Daoy (cell line): ENCODE measurements at places on chromosomes 16 and 17. TPM values are rescaled to one million over a fixed set of nuclear protein-coding genes. Genes with fewer than 3 reads are reported as not detected.

GRCh38 chr16:70778901-70779309 lies 22.1 kb downstream of the VAC14 start:
- peak; percentile 80 for DNase-seq

DNA sequence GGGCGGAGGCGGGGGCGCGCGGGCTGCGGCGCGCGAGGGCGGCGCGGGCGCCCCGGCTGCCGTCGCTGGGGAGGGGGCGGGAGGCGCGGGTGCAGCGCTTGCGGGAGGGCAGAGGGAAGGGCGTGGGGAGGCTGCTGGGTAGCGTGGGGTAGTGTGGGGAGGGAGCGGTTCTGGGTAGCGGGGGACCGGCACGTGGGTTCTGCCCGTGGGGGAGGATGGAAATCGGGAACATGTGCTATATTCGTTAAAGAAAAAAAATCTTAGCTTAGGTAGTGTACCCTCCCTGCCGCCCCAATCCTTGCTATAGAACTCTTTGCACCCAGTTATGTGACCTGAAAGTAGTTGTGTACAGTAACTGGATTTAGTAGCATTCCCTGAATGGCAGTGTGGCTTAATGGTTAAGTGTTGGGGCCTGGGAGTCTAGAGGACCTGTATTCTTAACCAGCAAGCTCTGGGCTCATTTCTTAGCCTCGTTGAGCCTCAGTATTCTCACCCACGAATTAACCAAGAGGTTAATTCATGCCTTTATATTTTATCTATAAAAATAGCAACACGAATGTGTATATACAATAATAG lies 646 bp downstream of the RABEP1 start:
- DNase-seq, result peak; percentile 23

DNA sequence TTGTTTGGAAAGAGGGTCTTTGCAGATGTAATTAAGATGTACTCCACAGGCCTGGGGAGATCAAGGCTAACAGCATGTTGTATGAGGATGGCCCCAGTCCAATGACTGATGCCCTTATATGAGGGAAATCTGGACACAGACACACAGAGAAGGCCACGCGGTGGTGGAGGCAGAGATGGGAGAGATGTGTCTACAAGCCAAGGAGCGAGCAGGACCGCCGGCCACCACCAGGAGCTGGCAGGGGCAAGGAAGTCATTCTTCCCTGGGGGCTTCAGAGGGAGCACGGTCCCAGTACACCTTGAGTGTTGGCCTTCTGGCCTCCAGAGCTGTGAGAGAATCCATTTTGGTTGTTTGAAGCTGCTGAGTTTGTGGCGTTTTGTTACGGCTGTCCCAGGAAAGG lies 14.7 kb downstream of the SOCS3 start:
- DNase-seq, result no peak

GRCh38 chr17:51115179-51115578 lies 5.5 kb downstream of the SPAG9 start:
- no peak for DNase-seq

DNA sequence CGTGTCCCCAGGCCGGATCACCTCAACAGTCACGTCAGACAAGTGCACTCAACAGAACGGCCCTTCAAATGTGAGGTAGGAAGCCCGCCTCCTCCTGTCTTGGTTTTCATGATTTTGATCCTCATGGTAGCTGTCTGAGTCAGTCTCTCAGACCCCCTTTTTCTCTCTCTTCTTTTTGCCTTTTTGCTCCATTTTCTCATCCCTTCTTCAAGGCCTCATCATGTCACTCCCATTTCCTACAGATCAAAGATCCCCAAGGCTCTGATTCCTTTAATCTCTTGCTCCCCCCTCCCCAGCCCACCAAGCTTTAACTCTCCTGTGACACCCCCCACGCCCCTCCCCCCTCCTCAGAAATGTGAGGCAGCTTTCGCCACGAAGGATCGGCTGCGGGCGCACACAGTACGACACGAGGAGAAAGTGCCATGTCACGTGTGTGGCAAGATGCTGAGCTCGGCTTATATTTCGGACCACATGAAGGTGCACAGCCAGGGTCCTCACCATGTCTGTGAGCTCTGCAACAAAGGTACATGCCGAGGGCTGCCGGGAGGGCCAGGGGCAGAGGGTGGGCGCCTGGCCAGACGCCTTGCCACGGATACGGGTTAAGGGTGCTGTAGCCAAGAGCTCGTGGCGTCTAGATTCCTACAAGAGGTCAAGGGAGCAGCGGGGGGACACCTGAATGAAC lies 2.0 kb downstream of the MAZ start:
- DNase-seq, result no peak

DNA sequence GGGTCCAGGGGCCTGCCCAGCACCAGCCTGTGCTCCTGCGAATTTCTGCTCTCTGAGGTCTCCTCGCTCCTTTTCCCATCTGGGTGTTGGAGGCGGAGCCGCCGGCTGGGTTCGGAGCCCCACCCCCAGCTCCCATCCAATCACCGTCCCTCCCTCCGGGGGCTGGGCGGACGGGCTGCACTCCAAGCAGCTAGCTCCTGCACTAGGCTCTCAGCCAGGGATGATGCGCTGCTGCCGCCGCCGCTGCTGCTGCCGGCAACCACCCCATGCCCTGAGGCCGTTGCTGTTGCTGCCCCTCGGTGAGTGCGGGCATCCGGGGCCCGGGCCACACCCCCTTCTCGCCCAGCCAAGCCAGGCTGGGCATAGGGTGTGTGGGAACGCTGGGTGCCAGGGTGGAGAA lies at the start of gene NRN1L:
Gene NRN1L (plus strand): TSS at position 202 of the 400 bp plus-strand sequence. CDS start 19 bp downstream, at position 221.
- peak; percentile 87 for DNase-seq

DNA sequence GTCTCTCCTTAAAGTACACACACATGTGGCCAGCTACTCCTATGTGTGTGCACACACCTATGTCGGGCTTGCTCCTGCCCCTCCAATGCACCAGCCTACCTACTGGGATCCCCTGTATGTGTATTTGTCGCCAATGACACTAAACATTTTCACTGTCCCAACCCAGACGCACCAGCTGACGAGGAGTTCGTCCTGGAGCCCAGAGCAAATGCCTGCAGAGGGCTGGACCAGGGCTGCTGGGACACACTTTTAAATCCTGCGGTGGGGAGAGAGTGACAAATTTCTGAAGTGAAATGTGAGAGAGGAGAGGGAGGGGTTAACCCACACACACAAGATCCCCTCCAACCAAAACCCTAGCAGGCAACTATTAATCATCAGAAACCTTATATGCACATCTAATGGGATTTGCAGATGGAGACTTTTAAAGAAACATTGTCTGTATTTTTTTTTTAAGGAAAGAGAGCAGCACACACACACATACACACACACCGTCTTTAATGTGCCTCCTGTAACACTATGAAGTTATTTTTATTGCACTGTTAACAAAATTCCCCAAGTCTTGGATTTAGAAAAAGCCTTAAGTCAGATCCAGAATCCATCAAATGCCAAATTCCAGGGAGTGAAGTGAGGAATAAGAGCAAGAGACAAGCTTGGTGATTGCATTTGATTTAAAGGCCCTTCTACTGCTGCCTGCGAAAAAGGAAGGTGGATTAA lies at the start of gene MEOX1:
Gene MEOX1 (minus strand): TSS at position 224 of the 714 bp plus-strand sequence. CDS start 388 bp downstream, outside the sequence.
- peak; percentile 78 for DNase-seq

GRCh38 chr17:44033861-44034408 lies 19.2 kb upstream of the TMEM101 start:
- no peak for DNase-seq

DNA sequence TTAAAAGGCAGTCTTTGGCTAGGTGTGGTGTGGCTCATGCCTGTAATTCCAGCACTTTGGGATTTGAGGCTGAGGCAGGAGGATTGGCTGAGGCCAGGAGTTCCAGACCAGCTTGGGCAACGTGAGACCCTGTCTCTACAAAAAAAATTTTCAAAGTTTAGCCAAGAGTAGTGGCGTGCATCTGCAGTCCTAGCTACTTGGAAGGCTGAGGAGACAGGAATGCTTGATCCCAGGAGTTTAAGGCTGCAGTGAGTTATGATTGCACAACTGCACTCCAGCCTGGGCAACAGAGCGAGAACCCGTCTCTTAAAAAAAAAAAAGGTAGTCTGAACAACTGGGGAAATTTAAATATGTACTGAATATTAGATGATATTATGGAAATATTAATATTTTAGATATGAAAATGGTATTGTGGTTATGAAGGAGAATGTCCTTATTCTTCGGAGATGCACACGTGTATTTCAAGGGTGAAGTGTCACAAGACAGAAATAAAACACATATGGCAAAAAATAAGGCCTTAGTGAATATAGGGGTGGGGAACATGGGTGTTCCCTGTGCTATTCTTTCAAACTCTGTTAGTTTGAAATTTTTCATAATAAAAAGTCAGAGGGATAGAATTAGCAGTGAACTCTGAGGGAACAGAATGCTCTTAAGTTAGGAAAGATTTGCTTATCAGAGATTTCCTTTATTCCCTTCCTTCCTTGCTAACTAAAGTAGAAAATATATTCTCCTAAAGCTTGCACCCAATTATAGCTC lies 144.7 kb downstream of the CDK5R1 start:
- DNase-seq, result no peak

DNA sequence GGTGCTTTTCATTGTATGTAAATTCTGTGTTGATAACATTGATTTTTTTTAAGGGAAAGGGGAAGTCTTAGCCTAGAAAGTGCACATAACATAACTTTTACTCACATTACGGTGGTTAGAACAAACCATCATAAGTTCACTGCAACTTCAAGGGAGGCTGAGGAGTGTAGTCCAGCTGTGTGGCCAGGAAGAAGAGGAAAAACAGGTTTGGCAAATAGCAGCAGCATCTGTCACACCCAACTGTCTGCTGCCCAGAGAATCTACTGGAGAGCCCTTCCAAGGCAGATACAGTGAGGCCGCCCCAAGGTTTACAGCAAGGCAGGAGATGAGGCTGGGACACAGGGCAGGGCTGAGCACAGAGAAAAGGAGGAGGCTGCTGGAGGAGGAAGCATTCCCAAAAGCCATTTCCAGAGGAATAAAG lies 60.6 kb downstream of the AIPL1 start:
- DNase-seq, result no peak

DNA sequence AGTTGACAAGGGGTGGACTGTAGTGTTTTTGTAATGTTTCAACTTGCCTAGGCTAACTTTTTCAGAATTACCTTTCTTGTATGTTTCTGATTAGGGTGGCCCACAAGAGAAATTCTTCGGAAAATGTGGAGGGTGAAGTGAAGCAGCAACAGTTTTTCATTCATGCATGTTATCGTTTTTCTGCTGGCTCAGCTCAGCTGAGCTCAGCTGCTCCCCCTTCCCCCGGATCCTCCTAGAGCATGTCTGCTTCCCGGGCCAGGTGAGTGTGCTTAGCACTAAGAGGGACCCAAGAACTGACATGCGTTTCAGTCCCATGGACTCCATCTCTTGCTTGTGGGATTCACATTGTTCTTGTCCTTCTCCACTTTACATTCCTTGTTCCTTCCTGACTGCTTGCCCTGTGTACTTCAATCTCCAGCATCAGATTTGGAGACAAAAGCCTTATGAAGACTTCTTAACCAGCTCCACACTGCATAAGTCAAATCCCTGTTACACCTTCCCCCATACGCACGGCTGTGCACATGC lies 33.6 kb downstream of the SCPEP1 start:
- DNase-seq, result no peak

- DNase-seq, result peak; percentile 79
These were observed 885 bp upstream of the VASN start for GRCh38 chr16:4370570-4371356.

DNA sequence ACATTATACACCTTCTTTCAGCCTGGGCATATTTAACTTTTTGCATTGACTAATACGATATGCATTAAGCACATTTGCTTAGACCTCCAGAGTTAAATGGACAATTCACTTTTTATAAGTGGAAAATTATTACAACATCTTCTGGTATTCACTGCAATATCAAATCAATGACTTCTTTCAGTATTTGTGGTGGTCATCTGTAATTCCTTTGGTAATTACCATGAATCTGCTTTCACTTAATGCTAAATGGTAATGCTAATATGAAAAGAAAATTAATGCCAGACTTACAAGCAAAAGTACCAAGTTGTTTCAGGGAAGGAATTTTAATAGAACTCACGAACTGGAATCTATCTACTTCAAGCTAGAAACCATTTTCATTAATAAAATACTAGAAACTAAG lies 6.4 kb downstream of the GPATCH8 start:
- no peak for DNase-seq

DNA sequence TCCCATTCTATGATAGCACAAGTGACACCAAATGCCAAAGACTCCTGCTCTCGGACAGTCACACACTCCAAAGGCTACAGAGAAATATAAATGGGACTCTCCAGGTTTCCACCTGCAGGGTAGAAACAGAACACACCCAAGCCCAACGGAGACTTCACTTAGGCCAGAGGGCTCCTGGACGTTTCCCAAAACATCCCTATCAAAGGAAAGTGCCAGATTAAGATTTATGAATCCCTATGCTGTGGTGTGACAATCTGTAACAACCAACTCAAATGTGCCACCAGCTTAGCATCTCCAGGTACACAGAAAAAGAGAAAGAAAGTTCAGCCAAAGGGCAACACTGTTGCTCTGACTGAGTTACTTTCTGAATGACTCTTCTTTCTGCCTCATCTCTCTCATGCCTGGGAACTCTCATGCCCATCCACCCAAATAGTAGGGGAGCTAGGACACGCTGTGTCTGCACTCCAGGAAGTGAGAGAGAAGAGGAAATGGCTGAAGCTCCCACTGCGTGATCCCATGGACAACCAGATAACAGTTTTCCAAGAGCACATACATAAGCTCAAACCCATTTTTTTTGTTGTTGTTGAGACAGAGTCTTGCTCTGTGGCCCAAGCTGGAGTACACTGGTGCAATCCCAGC lies 49.7 kb downstream of the SMG6 start:
- no peak for DNase-seq

GRCh38 chr16:62272035-62272434 lies 235.8 kb upstream of the CDH8 start:
- no peak for DNase-seq

GRCh38 chr17:340074-340473 lies 12.5 kb downstream of the RPH3AL start:
- no peak for DNase-seq

- no peak for DNase-seq
These were observed 43.4 kb upstream of the ANKFN1 start for GRCh38 chr17:56109836-56110235.

DNA sequence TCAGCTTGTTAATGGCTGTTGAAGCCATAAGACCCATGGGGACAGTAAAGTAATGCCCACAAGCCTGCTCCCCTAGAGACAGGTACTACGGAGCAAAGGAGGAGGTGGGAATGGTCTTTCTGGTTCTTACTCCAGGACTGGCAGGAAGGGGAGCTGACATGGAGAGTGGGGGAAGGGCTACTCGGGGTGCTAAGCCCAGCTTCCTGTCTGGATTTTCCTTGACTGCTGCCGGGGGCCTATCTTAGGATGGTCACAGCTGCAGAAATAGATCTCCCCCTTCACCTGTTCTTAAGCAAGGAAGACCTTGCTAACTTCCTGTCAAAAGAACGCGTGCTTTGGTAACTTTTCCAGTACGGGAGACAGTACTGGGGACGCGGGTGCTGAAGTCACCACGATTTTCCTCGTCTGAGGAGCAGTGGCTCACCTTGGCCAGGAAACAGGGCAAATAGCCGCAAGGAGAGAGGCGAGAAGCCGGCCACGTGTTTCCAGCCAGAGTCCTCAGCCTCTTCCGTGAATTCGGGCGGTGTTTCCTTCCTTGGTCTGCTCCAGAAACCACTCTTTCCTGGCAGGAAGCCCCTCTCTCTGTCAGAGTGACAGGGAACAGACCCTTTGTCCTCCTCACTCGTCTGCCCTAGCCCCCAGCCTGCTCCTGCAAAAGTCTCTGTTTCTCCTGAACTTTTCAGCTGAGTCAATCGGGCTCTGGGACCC lies 656 bp upstream of the PRR29 start:
- no peak for DNase-seq

The ZNF19 gene
- 1.6 and 2.1 TPM in 2 replicates for total RNA-seq

The ZDHHC1 gene
- total RNA-seq, result 1.9 and 3.0 TPM in 2 replicates

The SLC5A10 gene
- 0.06 TPM in 1 of 2 replicates, not detected in the other for total RNA-seq

The WNT3 gene
- total RNA-seq, result 2.4 and 3.4 TPM in 2 replicates

The NPIPB2 gene
- total RNA-seq, result not detected in 2 replicates

The COPRS gene
- total RNA-seq, result 194 and 199 TPM in 2 replicates

The TSPAN10 gene
- total RNA-seq, result 2.3 and 4.5 TPM in 2 replicates
